ENCODE measurements at places on chromosomes 2 and 18. TPM values are rescaled to one million over a fixed set of nuclear protein-coding genes. Genes with fewer than 3 reads are reported as not detected.

Gene HS6ST1
- total RNA-seq = 15.7 TPM

- no peak for DNase-seq
These were observed 46.8 kb downstream of the RPIA start for GRCh38 chr2:88738271-88738670.

- no peak for DNase-seq
These were observed 280.3 kb upstream of the SKOR2 start for GRCh38 chr18:47531717-47532116.

DNA sequence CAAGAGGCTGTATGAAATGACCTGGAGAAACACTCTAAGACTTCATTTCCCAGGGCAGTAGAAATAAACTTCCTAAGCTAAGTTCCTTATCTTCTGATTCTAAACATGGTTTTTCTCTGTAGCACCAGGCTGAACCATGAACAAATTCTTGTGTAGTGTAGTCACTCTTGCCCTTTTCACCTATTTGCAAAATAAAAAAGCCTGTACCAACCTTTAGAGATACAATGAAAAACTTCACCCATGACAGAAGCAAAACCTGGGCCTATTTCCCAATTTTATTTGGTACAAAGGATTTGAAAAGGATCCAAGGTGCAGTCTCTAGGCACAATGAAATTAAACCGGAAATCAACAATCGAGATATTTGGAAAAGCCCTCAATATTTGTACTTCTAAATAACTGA lies 43.6 kb downstream of the POLR1A start:
- no peak for DNase-seq

DNA sequence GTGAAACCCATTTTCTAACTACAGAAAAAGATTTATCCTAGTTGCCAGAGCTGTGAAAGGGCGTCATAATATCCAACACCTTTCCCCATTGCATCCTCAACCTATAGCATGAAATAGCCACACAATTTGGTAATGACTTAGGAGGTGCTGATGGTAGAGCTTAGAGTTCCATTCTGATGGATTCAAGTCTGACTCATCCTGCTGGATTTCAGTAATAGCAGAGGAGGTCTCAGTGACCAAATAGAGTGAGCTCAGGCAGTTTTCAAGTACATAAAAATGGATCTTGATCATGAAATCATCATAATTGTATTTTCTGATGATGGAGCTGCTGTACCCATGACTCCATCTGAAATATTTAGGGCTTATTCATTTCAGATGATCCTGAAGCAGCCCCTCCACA lies 270.7 kb upstream of the KLHL29 start:
- no peak for DNase-seq

Measured in breast epithelium (tissue), 4 donors.